ENCODE measurements at places on chromosomes 3 and 15.

DNA sequence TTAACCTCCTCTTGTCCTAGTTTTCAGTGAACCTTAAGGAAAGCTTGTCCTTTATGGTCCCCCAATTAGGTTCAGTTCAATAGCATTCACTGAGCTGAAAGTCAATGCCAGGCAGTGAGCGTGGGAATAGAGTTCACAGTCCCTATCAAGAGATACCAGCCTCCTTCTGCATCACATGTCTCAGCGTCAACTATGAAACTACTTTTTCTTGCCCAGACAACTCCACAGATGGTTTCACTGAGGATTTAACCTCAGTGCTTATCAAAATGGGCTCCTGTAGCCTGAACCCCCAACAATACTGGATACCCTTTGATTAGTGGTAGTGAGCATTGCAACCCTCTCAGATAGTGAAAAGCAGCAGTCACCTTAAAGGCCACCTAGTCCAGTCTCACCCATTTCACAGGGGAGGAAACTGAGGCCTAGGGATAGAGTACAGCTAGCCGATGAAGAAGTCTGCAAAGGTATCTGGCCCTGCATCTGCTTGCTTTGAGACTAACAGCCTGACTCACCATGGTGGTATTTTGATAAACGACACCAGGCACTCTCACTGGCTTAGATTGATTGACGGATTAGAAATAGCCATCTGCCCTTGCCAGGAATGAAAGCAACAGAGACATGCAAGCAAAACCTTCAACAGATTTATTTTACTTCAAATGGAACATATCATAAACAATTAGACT, 1.6 kb upstream of the UBA3 start:
- DNase-seq: no peak

GRCh38 chr15:80431635-80432344, 27.6 kb downstream of the ARNT2 start:
- no peak for DNase-seq

DNA sequence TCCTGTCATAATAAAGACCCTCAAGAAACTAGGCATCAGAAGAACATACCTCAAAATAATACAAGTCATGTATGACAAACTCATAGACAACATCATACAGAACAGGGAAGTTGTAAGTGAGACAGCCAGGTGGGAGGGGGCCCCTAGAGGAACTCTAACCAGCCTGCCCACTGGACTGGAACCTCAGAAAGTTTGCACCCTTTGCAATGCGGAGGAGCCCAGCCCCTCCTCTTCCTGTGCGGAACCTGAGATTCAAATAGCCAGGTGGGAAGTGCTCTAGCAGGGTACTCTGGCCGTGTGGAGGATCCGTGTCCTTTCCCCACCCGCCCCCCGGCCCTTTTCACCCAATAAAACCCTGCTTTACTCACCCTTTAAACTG, 387.0 kb upstream of the CBLB start:
- no peak for DNase-seq

DNA sequence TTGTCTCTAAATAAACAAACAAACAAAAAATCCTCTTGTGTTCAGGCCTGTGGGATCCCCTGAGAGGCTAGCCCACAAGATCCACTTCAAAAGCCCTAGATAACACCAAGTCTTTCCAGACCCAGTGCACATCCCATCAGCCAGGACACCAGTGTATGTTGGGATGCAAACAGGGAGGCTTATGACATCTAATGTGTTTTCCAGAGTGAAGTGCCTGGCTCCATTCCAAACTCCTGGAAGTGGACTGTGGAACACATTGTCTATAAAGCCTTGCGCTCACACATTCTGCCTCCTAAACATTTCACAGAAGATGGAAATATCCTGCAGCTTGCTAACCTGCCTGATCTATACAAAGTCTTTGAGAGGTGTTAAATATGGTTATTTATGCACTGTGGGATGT, 57.0 kb downstream of the MLH1 start:
- no peak for DNase-seq

DNA sequence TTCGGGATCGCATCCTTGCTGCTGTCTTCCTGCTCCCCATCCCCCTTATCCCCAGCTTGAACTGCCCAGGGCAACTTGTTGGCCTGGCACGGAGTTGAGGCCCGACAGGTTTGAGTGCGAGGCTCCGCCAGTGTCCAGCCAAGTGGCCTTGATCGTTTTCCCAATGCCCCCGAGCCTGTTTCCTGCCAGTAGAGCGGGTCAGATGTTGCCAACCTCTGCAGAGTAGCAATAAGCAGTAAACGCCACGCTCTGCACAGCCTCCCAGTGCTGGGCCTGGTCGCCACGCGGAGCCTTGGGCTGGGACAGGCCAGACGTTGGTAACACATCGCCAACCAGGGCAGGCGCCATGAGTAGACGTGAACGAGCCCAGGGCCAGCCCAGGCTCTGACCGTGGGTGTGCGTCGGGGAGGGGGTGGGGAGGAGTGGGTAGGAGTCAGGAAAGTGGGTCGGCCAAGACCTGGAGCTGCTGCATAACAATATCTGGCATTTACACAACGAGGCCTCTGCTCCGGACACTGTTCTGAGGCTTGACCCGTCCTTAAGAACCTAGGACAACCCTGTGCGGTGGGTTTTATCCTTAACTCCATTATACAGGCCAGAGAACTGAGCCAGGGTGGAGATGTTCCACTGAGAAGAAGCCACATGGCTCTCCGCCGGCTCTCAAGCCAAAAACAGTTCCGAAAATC, 444 bp upstream of the ABHD14A start:
- DNase-seq: no peak

DNA sequence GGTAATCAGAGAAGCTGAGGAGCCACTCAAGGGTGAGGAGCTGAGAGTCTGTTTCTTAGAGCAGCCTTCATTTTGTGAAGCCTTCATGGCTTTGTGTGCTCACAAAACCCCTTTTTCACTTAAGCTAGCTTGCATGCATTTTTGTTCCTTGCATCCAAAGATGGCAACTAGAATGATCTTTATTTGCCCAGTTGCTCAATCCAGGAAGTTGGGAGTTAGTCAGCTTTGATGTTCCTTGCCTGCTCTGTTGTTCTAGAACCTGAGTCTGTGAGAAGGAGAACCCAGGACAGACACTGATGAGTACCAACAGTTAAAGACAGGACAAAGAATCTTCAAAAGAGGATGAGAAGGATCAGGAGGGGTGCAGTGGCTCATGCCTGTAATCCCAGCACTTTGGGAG, 81.8 kb downstream of the IL20RB start:
- no peak for DNase-seq

DNA sequence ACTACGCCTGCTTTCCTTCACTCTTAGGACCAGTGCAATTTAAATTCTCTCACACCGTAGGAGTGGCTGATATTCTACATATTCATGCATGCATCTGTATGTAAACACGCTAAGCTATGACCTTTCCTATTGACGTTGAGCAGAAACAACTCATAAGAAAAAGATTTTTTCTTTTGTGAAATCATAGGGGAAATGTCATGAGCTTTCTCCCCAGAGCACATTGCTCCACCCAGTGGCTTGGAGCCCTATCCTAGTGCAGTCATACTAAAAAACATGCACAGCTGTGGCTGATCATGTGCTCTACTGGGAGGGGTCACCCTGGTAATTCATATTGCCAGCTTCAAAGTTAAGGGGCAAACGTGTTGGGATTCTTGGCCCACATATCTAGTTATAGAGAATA, 1.8 kb upstream of the MESD start:
- no peak for DNase-seq
